ENCODE measurements at places on chromosomes 16 and 17. TPM values are rescaled to one million over a fixed set of nuclear protein-coding genes. Genes with fewer than 3 reads are reported as not detected.

DNA sequence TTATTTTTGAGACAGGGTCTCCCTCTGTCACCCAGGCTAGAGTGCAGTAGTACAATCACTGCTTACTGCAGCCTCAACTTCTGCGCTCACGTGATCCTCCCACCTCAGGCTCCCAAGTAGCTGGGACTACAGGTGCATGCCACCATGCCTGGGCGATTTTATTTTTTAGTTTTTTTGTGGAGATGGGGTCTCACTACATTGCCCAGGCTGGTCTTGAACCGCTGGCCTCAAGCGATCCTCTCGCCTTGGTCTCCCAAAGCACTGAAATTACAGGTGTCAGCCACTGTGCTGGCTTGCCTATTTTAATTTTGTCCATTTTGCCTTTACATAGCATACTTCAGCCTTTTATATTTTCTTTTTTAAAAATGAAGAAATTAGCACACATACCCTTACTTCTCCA is 51.2 kb downstream of the TTC19 start:
- H3K27ac ChIP-seq: no peak overlapping the region
- DNase-seq: no peak
- H3K4me3 ChIP-seq: no peak overlapping the region
- H3K36me3 ChIP-seq: peaks cover 41% of the 10 kb centered on the region

- H3K27me3 ChIP-seq: no peaks in the 10 kb centered on the region
- H3K27ac ChIP-seq: 0 out of 2 replicates have a peak overlapping the region, but pooled peaks have one; percentile 2
- DNase-seq: no peak
Measured at GRCh38 chr17:41647038-41647813, 22.9 kb upstream of the KRT17 start.

DNA sequence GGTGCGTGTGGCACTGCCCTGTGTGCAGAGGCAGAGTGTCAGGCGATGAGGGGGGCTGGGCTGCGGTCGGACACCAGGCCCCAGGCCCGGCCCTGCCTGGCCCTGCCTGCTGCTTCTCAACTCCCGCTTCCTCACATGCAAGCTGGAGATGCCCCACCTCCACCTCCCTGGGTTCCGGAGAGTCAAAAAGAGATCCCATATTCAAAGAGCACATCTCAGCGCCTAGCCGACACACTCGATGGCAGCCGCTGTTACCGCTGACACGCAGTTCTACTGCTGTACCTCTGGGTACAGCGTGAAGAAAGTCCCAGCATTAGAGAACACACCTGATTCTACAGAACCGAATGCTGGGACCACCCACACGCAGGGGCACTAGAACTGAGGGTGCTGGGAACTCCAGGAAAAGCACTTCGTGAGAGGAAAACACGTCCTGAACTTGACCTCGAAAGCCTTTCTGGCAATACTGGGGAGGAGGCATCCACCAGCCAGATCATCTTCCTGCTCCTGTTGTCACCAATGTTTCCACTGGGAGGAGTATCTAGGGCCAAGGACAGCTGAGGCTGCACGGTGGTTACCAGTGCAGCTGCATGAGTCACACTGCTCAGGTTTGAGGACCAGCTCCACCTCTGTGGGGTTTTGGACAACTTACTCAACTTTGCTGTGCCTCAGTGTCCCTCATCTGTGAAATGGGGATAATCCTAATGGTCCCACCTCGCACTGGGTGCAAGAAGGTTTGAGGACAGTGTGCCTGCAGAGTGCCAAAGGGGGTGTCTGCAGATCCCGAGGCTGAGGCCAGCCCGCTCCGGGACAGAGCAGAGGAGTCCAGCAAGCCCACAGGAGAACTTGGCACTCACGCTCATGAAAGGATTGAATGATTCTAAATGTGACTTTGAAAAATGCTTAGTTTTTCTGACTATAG is 100.4 kb upstream of the DNAH17 start:
- peaks cover 12% of the 10 kb centered on the region for H3K36me3 ChIP-seq
- no peak overlapping the region for H3K27ac ChIP-seq
- H3K4me1 ChIP-seq: peaks cover 31% of the 10 kb centered on the region
- peak; percentile 61 for DNase-seq
- no peaks in the 10 kb centered on the region for H3K27me3 ChIP-seq

GRCh38 chr17:50853781-50854180 is 12.4 kb downstream of the TOB1 start:
- no peak overlapping the region for H3K4me3 ChIP-seq
- no peaks in the 10 kb centered on the region for H3K36me3 ChIP-seq
- no peaks in the 10 kb centered on the region for H3K27me3 ChIP-seq
- H3K27ac ChIP-seq: no peak overlapping the region

- no peaks in the 10 kb centered on the region for H3K36me3 ChIP-seq
- H3K4me3 ChIP-seq: no peak overlapping the region
- peaks cover 12% of the 10 kb centered on the region for H3K4me1 ChIP-seq
Measured at GRCh38 chr16:19691161-19691711, 26.8 kb downstream of the KNOP1 start.

DNA sequence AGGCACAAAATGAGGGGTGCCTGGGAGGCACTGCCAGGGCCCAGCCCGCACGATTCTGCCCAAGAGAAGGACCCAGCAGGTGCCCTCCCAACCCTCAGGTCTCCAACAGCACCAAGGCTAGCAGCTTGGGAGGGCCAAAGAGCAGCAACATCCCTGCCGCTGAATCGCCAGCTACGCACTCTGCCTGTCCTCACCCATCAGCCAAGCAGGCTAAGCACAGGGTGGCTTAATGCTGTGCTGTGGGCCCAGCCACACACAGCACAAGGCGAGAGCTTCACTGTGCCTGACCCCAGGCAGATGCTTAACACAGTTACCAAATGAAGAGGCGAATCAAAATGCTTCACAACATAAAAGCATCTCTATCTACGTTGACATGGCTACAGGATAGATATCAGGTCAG is 10.6 kb upstream of the MRPL38 start:
- H3K4me1 ChIP-seq: no peaks in the 10 kb centered on the region
- no peaks in the 10 kb centered on the region for H3K36me3 ChIP-seq
- DNase-seq: no peak

Gene PRSS36
- total RNA-seq: 0.51 TPM

Gene PTX4
- total RNA-seq: 0.40 TPM
